Posterior cingulate gyrus (tissue), 11 donors: ENCODE measurements at places on chromosomes 12 and 14.

GRCh38 chr12:103013741-103014300 is 56.3 kb downstream of the ASCL1 start:
- peak; percentile 90 for DNase-seq

GRCh38 chr12:56237552-56237951 is 7.7 kb downstream of the SLC39A5 start:
- no peak for DNase-seq

- no peak for DNase-seq
Observed at GRCh38 chr14:80434574-80435321, 223.4 kb upstream of the DIO2 start.

DNA sequence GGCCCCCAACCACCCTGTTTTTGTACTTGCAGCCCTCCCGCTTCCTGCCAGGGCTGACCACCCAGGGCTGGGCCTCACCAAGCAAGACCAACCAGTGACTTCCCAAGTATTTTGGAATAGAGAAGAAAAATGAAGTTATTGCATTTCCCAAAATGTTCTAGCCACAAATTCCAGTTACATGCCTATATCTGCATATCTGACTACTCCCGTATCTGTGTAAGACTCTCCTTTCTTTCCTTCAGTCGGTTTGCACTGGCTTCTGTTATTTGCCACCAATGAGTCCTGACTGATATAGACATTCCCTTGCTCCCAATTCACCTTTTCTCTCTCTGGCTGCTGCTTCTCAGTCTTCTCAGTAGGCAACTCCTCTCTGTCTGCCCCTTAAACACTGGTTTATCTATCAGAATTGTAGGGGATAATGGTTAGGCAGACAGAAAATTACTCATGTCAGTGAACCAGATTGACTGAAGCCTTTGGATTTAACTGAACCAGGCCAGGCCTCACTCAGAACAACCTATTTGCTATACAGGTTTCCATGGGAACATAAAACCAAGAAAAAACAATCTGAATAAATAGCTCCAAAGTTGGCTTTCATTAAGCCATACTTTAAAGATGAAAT is 85.3 kb downstream of the SPTSSA start:
- no peak for DNase-seq

- DNase-seq = no peak
Observed at GRCh38 chr14:105818712-105819005, 292.3 kb downstream of the TMEM121 start.

DNA sequence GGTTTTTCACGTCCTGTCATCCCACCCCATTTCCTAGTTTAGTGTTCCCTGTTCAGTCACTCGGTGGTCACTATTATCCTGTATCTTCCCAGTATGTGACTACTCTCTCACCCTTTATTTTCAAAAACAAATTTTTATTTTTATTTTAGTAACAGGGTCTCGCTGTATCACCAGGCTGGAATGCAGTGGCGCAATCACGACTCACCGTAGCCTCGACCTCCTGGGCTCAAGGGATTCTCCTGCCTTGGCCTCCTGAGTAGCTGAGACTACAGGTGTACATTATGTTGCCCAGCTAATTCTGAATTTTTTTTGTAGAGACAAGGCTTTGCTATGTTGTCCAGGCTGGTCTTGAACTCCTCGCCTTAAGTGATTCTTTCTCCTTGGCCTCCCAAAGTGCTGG is 20.1 kb upstream of the PRICKLE1 start:
- DNase-seq = no peak

- DNase-seq = no peak
Observed at GRCh38 chr14:21729703-21730233, 56.1 kb upstream of the OR4E1 start.

DNA sequence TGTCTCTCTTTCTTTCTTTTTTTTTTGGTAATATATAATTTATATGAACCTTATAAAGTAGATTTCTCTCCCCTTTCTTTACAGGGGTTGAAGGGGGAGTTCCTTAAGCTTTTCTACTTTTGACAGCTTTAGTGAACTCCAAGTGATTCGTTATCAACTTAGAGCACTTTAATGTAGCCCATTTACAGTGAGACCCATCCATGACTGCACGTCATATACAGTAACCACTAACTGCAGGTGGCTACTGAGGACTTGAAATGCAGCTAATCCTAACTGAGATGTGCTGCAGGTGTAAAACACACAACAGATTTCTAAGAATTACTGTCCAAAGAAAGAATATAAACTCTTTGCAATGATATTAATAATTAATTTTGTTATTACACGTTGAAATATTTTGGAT is 582 bp downstream of the LRRIQ1 start:
- DNase-seq = no peak

GRCh38 chr12:88802096-88802706 is 221.9 kb upstream of the KITLG start:
- DNase-seq = no peak

GRCh38 chr12:41271489-41271888 is 83.4 kb downstream of the PDZRN4 start:
- DNase-seq = no peak

DNA sequence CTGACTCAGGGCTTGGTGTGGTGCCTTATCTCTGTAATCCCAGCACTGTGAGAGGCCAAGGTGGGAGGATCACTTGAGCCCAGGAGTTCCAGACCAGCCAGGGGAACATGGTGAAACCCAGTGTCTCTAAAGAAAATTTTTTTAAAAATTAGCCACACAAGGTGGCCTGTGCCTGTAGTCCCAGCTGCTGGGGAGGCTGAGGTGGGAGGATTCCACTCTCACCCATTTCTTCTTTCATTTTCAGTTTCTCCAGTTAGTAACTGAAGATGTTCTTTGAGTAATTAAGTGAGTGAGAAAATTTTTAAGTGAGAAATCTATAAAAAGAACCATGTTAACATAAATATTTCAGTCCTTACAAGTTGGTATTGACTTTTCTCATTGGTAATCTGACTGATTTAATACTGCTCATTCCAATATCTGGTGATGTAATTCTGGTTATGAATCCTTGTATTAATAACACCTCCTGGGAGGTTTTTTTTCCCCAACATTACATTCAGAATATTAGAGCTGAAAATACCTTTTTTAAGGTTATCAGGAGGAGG is 6.1 kb downstream of the METTL3 start:
- no peak for DNase-seq

DNA sequence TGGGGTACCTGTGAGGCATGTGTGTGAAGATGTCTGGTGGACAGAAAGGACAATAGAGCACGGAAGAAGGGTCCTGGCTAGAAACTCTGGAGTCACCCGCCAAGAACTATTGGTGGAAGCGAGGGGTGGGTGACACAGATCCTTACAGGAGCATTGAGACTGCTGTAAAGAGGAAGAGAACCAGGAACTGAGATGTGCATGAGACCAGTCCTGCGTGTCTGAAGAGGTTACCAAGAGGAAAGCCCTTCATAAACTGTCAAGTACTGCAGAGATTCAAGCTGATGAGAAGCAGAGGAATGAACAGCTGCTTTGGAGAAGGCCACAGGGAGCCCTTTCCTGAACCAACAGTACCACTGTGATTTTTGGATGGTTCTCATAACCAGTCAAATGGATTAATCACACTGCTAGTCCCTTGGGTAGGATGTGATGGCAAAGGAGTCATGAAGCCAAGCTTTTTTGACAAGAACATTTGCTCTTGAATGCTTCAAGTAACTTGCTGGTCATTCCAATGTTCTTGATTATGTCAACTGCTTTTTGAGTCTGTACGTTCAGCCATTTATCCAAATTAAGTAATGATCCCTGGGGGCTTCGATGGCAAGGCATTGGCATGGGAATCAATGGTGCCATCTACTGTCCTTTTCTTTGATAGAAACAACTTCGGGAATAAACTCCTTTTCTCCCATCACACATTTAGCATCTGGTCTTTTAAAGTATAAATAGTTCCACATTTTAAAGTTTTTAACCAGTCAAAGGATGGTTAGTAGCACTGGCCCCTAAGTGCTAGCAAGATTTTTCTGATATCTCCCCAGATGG is 42.9 kb downstream of the GPR135 start:
- DNase-seq = no peak

DNA sequence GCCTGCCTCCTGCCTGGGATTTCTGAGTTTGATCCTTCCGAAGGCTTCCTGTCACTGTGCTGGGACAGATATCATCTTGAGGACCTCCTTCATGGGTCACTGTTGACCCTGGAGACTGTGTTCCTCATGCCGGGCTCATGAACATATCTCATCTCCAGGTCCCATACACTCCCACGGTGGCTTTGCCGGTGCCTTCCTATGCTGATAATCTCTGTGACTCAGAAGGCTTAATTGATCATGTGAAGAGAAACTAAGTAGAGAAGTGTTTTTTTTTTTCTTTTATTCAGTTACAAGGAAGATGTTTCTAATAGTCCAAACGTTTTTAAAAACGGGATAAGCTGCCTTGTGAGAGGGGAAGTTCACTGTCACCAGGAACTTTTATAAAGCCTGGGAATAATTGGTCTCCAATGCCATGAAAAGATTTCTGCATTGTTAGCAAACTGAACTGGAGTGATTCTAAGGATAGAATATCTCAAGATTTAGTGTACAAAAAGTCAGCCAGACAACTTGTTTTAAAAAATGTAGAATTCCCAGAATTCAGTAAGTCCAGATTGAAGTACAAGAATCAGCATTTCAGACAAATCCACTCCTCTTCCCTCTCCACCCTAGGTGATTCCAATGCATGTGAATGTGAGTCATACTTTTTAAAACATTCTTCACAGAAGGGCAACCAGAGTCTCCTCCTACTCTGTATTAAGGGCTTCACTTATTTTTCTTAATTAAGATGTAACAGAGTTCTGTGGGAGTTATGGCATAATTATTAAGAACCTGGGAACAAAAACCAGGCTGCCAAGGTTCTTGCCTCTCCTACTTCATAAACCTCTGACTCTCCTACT is 139.8 kb upstream of the LGR5 start:
- no peak for DNase-seq

- no peak for DNase-seq
Observed at GRCh38 chr12:122865268-122866231, 30.3 kb downstream of the HIP1R start.

GRCh38 chr14:77889971-77890442 is 90.1 kb downstream of the ADCK1 start:
- no peak for DNase-seq

GRCh38 chr12:130628304-130628703 is 87.8 kb downstream of the RIMBP2 start:
- no peak for DNase-seq

DNA sequence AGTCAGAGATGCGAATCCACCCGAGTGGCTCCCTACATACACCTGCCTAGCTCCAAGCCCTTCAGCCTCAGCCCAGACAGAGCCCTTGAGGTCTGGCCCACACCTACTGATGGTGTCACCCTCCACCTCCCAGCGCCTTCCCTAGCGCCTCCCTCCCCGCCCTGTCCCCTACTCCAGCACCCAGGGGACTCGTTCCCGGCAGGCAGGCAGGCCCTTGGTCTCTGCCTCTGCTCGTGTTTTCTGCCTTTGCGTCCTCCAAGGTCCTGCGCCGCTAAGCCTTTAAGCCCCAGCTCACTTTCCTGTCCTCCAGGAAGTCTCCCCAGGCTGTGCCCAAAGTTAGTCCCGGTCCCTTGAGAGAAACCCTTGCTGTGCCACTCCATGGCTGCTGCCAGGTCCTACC is 12.7 kb downstream of the INF2 start:
- no peak for DNase-seq

DNA sequence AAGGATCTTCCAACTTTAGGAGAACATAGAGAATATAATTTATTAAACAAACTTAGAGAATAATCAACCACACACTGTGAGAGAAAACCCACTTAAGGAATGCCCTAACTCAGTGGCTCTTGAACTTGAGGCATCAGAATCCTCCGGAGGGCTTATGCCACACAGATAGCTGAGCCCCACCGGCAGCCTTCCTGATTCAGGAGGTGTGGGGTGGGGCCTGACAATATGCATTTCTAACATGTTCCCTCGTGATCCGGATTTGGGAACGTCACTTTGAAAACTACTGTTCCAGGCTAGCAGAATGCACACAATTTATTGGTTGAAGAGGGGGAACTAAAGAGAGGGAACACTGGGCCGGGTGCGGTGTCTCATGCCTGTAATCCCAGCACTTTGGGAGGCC is 2.0 kb upstream of the SOAT2 start:
- DNase-seq = no peak

DNA sequence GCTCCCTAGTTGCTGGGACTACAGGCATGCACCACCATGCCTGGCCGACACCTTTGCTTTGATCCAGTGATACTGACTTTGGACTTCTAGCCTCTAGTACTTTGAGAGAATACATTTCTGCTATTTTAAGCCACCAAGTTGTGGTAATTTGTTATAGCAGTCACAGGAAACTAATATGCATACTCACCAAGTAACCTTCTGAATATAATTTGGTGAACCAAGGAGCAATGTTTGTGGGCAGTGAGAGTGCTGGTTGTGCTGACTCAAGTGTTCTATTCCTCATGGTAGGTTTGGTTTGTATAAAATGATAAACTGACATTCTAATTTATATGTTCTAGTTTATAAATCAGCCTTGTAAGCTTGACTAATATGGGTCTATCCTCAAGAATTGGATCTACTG is 42.4 kb upstream of the MMP19 start:
- DNase-seq = no peak

DNA sequence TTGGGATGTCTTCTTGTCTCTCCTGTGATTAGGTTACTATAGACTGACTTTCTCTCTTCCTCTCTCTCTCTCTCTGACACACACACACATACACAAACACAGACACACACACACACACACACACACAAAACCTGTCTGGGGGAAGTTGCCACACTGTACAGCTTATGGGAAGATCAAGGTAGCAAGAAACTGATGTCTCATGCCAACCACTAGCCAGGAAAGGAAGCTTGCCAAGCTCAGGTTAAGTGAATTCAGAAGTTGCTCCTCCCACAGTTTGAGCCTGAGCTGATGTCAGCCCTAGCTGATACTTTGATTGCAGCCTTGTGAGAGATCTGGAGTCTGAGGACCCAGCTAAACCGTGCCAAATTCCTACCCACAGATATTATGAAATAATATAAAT is 67.1 kb downstream of the PPFIA2 start:
- DNase-seq = no peak

- DNase-seq = no peak
Observed at GRCh38 chr14:20657216-20658211, 16.0 kb upstream of the OR6S1 start.

DNA sequence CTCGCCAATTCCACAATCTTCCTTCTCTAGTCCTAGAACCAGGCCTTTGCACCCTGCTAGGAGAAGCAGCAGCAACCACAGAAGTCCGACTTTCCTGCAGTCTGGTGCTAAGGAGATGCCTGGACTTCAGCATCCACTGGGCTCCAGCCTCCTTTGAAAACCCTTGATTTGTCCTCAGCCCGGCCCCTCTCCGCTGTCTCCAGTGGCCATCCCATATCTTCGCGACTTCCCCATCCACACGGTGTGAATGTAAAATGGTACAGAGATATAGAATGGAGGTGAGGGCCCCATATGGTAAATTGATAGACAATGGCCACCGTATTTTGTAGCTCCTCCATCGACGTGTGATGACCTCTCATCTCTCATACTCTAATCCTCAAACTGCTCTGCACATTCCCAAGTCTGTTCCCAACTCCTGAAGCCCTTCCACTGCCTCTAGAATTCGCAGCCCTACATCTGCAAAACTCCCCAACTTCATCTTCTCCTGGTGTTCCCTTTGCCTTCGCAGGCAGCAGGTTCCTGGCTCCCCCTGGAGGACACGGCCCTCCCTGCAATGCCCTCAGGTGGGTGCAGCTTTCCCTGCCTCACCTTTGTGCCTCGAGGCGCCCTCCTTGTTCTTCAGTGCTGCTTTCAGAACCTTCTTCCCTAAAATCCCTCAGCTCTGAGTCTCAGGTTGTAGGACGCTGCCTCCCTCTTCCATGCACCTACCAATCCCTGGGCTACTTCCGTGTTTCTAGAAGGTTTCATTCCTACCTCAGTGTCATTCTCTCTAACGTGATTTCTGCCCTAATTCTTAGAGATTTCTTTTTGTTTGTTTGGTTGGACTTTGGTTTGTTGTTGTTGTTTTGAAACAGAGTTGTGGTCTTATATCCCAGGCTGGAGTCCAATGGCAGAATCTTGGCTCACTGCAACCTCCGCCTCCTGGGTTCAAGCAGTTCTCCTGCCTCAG is 36.7 kb downstream of the TMBIM6 start:
- no peak for DNase-seq
